Stimulated activated CD8-positive, alpha-beta memory T cell treated with anti-CD3 and anti-CD28 coated beads, Interleukin-12 subunit alpha, Interleukin-12 subunit beta, amount 100 ng/mL, for 4 hours (primary cell): ENCODE measurements at places on chromosomes 11 and 22.

DNA sequence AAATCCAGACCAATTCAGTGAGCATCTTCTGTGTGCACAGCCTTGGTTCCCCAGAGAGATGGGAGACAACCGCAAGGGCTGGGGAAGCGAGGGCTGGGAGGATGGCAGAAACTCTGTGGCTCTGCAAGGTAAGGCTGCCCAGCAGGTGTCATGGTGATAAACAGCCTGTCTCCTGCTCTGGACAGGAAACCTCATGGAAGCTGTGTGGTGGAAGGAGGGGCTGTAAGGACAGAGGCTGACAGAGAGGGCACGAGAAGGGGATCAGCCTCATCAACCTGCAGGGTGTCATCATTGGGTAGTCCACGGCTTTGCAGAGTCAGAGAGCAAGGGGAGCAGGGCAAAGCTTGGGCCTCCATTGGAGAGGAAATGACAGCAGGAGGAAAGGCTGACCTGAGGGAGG is 138.4 kb upstream of the CADM1 start:
- DNase-seq: no peak

DNA sequence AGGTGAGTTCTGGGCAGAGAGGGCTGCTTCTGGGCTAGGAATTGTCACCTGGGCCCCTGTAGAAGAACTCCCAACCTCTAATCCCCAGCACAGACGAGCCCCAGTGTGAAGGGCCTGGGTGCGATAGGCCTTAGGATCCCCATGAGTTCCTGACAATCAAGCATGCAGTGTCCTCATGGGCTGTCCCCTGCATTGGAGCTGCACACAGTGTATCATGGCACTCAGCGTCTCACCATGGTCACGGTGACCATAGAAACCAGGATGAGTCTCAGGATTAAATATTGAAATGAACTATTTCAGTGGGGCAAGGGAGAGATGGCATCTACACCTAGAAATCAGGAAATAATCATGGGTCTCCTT is 292 bp downstream of the SCGB2A1 start:
- no peak for DNase-seq

- DNase-seq: no peak
Measured at GRCh38 chr11:16093889-16094653, 262.3 kb downstream of the SOX6 start.

GRCh38 chr22:30008401-30008800 is 71.9 kb upstream of the HORMAD2 start:
- no peak for DNase-seq

DNA sequence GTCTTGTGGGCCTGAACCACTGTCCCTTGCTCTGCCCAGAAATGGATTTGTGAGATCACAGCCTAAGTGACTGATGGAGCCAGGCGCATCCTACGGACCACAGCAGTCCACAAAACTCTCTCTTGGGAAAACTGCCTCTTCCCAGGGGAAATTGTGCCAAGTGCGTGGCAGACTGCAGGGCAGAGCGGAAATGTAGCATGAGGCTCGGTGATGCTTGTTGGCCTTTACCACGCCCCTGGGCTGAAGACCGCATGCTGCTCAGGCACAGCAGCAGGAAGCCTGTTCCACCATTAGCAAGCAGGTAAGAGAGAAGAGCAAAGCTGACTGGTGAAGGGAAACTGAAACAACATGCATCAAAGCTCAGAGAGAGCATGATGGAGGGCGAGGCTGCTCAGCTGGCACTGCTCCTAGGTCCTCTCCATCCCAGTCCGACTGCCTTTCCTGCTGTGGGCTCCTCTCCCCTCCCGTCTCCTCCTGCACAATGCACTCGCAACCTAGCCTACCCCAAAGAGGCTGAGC is 26.5 kb upstream of the SCARF2 start:
- peak; percentile 19 for DNase-seq

- DNase-seq: no peak
Measured at GRCh38 chr22:27840436-27840835, 38.9 kb upstream of the MN1 start.

- no peak for DNase-seq
Measured at GRCh38 chr11:69787906-69788305, 12.8 kb upstream of the FGF4 start.

- DNase-seq: no peak
Measured at GRCh38 chr11:61904539-61905048, 12.8 kb downstream of the RAB3IL1 start.

DNA sequence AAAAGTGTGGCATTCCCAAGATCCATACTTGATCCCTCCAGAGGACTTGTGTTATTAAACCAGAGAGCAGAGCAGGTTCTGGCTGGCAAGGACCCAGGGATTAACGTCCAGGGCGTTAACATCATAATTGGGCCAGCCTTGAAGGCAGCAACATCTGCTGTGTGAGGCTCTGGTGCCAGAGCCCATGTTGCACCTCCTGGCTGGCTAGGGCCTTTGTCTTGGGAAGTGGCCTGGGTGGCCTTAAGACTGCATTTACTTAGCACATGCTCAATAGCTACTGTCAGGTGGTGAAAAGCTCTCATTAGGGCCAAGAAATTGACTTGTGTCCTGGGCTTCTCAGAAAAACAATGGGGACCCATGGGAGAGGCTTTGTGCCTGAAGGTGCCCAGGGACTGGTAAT is 66.6 kb downstream of the CACNG2 start:
- DNase-seq: no peak

DNA sequence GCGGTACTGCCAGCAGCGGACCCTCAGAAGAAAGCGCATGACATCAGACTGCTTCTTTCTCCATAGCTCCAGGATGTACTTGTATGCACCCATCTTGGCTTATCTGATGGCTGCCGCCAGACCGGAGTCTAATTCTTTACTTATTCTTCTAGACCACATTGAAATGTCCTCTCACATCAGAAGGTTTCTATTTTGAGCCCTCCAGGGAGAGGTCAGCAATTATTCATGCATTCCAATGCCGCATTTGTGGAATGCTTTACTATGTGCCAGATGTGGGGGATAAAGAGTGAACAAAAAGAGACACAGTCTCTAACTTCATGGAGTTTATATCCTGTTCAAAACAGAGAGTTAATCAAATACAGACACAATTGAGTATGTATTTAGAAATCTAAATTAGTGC is 230.1 kb downstream of the MIAT start:
- DNase-seq: no peak

GRCh38 chr11:128155590-128155989 is 431.8 kb downstream of the ETS1 start:
- DNase-seq: no peak

- DNase-seq: no peak
Measured at GRCh38 chr11:119758291-119758690, 29.3 kb upstream of the NECTIN1 start.

- DNase-seq: no peak
Measured at GRCh38 chr11:133946541-133947318, 10.0 kb downstream of the IGSF9B start.

- DNase-seq: no peak
Measured at GRCh38 chr11:116473206-116473769, 299.5 kb downstream of the BUD13 start.

DNA sequence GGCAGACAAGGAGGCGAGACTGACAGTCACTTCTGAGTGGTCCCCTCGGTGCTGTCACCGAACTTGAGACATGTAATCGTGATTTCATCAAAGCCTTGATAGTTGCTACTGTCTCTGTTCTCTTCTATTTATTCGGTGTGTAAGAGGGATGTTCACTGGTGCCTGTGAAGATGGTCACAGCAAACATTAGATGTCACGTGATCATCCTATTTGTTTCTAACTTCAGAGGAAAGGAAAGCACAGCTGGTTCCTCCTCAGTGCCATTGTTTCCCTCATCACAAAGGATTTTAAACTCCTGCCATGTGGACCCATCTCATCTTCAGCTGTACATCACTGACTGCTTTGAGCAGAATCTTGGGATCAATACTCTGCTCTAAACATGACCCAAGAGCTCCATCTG is 73.1 kb upstream of the CLMP start:
- DNase-seq: no peak

DNA sequence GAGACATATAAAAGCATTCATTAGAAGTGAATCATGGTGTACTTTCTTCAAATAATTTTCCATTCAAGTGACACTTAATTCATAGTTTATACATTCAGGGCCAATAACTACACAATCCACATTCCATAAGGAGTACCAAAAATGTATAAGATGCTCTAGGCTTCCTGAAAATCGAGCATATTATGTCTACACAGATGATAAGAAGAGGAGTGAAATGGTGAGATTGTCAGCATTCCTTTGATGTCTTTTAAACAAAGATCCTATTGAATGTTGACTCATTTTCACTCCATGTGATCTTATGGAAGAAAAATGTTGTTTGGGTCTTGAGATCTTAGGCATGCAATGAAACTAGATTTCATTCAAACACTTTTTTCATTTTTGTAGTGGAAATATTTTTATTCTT is 843.2 kb downstream of the KCNA4 start:
- no peak for DNase-seq

GRCh38 chr11:86204356-86204755 is 40.2 kb upstream of the EED start:
- no peak for DNase-seq

- no peak for DNase-seq
Measured at GRCh38 chr22:50253046-50253915, 2.2 kb upstream of the HDAC10 start.

DNA sequence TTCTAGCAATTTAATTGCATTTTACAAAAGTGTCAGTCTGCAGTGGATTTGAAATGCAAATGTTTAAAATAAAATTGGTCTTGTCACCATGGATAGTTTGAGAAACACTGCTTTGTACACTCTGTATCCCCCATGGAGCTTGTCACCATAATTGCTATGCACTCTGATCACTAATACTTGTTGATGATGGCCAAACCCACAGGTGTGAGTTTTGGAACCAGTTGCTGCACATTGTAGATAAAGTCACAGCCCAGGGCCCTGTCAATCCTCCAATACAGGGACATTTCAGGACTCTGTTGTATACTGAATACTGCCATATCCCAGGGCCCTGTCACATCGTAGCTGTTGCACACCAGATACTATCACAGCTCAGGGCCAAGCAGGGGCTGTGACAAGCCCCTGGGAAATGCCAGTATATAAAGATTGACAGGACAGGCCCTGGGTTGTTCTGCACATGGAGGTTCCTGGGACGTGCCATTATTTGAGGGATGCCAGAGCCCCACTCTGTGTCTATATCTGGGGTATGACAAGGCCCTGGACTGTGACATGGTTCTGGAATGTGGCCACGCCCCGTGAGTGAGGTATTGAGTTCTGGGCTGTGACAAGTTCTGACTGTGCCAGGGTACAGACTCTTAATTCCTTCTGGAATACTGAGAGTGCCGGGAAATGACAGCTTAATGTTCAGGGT is 27.9 kb upstream of the SMPD1 start:
- no peak for DNase-seq

GRCh38 chr11:31641477-31642062 is 132.0 kb downstream of the ELP4 start:
- DNase-seq: no peak

DNA sequence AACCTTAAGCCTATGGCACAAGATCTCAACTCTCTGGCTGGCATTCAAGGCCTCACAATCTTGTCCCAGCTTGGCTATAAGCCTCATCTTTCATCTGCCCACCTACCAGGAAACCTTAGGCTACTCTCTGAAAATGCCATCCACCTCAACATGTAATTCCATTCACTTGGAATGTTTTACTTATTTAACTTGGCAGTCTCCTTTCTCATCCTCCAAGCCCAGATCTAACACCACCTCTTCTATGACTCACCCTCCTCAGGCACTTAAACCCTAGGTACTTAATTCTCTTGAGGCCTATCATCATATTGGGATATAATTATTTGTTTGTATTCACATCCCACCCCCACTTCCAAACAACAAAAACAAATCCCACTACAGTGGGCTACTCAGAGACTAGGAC is 15.0 kb downstream of the POGLUT3 start:
- no peak for DNase-seq

GRCh38 chr11:119126675-119127268 is 5.4 kb downstream of the HINFP start:
- no peak for DNase-seq

GRCh38 chr22:35582861-35583670 is 34.1 kb downstream of the MB start:
- DNase-seq: peak; percentile 13

DNA sequence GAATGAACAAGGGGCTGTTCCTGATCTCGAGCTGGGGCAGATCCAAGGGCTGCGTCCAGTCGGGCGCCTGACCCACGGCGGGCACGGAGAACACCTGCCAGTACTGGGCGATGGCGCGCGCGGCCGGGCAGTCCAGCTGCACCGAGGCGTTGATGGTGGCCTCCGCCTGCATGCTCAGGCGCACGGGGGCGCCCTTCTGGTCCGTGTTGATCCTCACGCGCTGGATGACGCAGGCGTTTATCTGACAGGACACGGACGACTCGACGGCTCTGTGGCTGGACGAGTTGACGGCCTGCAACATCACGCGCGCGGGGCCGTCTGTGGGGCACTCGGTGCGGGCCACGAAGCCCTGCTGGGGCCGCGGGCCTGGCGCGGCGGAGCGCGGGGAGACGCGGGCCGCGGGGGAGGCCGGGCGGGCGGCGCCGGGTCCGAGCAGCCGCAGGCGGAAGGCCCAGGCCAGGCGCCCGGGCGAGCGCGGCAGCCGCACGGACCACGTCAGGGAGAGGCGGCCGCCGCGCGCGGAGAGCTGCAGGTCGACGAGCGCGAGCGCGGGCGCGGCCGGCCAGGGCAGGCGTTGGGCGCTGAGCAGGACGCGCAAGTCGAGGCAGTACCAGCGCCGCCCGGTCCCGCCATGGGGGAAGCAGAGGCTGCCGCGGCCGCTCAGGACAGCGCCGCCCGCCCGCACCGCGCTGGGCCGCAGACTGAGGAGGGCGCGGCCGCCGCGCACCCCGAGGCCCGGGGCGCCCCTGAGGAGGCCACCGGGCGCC is 511 bp downstream of the PKDREJ start:
- DNase-seq: no peak

GRCh38 chr11:34756591-34756990 is 135.7 kb downstream of the EHF start:
- no peak for DNase-seq

GRCh38 chr11:122032317-122032716 is 83.7 kb downstream of the BLID start:
- DNase-seq: no peak

GRCh38 chr11:77654770-77655434 is 17.3 kb upstream of the CLNS1A start:
- DNase-seq: no peak

DNA sequence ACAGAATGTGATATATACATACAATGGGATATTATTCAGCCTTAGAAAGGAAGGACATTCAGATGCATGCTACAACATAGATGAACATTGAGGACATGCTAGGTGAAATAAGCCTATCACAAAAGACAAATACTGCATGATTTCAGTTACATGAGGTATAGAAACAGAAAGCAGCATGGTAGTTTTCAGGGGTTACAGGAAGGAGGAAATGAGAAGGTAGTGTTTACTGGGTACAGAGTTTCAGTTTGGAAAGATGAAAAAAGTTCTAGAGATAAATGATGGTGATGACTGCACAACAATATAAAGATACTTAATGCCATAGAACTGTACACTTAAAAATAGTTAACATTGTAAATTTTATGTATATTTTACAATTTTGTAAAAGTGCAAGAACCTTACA is 266.7 kb upstream of the C11orf87 start:
- no peak for DNase-seq

- no peak for DNase-seq
Measured at GRCh38 chr11:75771646-75772410, 3.2 kb downstream of the DGAT2 start.
